HS-5 (cell line): ENCODE measurements at places on chromosomes 4 and X.

GRCh38 chrX:15471028-15471427, 22.1 kb downstream of the PIR start:
- peak; percentile 56 for DNase-seq

GRCh38 chr4:94409375-94409679, 42.4 kb upstream of the PDLIM5 start:
- DNase-seq: no peak

DNA sequence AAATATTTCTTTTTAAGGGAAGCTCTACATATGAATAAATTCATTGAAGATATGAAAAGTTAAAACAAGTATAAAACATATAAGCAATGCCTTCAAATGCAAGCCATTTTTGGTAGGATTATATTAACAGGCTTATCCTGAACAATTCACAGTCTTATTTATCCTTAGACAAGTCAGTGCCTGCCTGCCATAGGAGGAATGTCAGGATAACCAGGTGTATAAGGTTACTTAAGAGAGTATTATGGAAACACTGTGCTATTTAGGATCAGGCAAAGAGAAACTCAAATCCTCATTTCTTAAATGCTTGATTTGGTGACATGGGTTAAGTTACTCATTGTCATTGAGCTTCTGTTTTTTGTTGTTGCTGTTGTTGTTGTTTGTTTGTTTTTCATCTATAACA, 2029.9 kb upstream of the AGA start:
- no peak for DNase-seq

GRCh38 chr4:6365545-6366086, 96.0 kb downstream of the WFS1 start:
- no peak for DNase-seq

- DNase-seq: no peak
Observed at GRCh38 chr4:37705571-37705970, 19.4 kb upstream of the RELL1 start.

GRCh38 chr4:166802346-166802745, 431.9 kb downstream of the SPOCK3 start:
- no peak for DNase-seq

GRCh38 chrX:132704769-132705168, 215.9 kb upstream of the MBNL3 start:
- DNase-seq: no peak

- no peak for DNase-seq
Observed at GRCh38 chr4:76965866-76966579, 16.5 kb downstream of the SEPTIN11 start.

DNA sequence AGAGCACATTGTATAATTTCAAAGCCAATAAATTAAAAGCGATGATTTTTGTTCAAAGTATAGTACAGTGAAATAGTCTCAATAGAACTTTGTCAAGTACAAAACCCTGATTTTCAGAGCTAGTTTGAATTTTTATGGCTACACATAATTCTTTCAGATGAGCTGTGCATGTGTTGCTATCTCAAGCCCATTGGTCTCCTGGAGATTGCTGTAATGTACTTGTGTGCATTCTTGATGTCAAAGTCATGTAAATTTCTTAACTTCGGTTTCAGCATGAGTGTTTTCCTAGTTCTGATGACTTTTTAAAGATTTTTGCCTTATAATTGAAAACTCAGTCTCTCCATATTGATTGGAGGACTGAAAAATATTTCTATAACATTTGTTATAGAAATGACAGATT, 200.8 kb downstream of the CEP135 start:
- DNase-seq: peak; percentile 47

DNA sequence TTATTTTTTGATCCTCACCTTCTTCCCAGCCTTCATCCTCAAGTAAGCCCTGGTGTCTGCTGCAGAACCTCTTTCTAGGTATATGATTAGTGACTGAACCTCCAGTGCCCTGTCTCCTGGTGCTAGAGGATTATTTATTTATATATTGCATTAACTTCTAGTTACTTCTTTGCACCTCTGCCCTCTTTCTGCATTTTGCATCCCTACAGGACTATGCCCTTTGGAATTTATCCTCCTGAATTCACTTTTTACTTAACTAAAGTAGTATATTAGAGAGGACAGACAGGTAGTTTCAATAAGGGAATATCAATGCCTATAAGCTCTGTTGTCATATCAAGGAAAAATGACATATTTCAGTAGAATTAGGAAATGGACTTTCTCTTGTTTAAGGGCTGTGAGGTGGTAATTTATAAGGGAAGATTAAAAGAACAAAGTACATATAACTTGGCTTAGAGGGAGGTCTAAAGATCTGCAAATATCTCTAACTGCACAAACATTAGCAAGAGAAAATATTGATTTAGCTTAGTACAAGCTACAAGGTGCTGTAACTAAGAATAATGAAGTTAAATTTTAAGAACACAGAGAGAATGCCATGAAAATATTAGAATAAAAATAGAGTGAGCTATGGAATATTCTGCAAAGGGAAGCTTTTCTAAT, 181.7 kb downstream of the TEX13A start:
- DNase-seq: no peak

- DNase-seq: no peak
Observed at GRCh38 chr4:152585023-152585441, 49.1 kb upstream of the FBXW7 start.

DNA sequence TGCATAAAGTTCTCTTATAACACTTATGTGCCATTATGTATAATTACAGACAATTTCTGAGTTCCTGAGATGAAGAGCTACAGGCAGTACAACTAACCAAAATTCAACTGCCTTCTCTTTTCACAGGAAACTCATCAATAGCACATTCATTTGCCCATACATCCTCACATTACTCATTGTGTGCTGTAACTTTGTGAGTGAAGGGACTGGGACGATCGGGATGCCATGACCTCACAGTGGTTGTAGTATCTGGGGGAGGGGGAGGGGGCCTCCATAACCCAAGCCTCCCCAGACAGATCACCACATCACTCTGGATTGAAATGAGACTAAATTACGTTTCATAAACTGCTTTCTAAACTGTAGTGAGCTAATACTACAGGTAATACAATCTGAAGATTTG, 60.7 kb downstream of the ABCG2 start:
- peak; percentile 14 for DNase-seq

DNA sequence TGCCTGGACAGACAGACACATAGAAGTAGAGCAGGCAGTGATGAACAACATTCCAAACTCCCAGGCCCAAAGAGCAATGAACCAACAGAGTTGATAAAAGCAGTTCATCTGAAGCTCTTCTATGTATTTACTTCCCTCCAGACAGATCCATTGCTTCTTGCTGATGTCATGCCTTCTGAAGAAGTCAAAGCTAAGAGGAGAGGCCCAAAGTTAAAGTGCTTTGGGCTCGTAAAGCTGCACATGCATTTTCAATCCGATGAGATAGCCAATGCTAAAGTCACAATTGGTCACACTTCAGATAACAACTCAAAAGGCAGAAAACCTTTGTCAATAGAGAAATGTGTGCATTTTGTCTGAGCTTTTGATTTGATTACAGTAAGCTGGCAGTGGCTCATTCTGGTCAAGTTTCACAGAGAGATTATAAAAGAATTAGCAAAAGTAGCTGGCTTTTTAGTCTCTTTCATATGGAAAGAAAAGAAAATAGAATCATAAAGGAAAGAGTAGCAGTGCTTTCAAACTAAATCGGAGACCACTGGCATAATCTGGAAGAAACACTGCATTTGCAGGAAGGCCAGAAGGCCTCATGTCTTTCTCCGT, 82.0 kb downstream of the GPC4 start:
- no peak for DNase-seq

DNA sequence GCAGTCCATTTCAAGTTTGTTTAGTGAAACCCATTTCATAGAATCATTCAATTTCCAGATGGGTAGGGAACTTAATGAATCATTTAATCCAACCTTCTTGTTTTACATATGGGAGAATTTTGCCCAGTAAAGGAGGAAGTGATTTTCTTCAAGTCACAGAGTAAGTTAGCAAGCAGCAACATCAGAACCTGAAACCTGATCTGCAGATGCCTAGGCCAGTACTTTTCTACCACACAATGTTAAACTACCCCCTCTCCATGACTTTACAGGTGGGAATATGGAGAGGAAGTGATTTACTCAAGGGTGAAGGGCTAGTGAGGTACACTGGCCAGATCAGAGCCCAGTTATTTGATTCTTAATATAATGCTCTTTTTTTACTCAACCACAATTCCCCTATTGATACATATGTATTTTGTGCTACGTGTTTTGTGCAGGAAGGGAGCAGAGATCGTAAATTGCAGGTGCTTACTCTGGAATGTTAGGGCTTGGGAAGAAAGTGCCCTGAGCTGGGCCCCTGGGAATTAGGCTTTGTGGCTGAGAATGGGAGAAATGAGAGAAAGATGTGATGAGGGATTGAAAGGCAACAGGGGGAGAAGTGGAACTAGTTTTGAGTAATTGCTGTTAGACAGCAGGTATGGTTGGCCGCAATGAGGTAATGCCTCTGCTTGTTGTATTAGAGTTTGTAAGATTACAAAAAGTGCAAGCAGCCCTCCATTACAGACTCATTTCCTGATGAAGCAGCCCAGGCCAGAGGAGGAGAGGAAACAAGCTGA, 6.8 kb downstream of the LHFPL1 start:
- DNase-seq: no peak

DNA sequence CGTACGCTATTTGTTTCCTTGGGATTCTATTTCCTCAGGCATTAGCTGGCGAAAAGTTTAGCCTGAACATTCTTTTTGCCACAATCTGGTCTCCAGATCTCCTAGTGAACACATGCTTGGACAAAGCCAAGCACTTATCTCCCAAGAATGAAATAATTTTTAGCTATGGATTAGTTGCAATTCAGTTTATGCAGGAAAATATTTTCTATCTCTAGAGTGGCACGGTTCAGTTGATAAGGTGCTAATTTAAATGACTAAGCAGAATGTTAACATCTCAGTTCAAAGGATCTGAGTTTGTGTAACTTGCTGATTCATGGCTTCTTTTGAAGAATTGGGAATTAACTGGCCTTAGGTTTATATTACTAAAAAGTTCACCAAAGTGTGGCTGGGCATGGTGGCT, 58.1 kb upstream of the JADE1 start:
- DNase-seq: no peak

DNA sequence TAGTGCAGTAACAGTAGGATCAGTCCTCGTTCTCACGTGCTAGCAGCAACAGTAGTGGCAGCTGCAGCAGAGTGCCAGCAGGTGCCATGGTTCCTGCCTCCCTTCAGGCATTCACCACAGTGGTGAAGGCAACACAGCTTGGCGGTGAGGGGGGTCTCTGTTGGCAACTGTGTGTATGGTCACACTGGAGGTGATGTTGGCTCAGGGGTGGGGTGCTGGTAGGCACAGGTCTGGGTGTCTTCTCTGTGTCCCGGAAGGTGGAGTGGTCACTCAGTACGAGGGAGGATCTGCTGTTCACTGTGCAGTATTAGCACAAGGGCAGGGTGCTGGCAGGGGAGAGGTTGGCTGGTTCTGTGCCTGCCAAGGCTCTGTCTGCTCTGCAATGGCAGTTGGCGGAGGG, 671.8 kb downstream of the CCSER1 start:
- no peak for DNase-seq

DNA sequence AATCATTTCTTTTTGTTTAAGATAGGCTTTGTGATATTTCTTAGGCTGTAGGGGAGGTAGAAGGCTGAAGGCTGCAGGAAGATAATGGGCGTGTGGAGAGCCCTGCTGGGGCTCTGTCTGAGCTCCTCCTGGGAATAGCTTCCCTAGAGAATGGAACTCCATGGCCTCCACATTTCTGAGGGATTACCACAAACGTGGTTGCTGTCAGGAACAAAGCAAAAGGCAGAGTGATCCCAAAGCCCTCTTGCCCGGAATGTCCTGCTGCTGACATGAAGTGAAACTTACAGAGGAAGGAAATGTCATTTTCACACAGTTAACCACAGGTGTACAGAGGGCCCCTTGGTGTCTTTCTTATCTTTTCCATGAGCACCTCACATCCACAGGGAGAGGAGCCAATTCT, 89.3 kb downstream of the DDIT4L start:
- no peak for DNase-seq

DNA sequence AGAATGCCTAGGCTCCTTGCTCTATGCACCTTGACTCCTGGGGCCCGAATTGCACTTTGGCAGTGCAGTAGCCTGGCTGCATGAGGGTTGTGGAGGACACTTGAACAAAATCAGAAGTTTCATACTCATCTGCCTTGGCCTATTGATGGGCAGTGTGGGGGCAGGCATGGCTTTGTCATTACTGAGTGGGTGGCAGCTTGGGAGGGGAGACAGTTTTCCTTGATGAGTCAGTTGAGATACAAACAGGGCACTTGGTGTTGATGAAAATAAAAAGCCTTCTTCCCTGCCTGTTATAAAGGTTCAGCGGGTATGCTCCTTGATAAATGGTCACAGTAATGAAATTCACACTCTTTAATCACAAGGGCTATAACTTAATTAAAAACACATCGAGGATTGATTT, 126.8 kb upstream of the MAMLD1 start:
- DNase-seq: no peak

DNA sequence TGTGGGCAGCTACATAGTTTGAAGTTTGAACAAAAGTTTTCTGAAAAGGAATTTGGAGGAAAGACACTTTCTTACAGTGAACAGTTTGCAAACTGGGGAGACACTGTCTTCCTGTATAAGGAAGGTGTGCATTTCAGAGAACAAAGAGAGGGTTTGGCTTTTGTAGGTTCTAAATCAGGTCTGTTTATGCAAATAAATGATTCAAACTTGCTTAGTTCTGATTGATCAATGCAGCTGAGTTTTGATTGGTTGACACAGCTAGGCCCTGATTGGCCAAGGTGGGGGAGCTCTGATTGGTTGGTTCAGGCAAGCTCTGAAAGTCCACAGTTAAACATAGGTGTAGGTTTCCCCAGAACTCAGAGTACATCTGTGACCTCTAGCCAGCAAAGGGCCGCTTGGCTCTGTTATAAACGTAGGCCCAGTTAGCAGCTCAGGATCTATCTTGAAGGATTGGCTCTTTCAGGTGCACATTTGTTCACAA, 63.0 kb upstream of the ENPP6 start:
- DNase-seq: no peak

DNA sequence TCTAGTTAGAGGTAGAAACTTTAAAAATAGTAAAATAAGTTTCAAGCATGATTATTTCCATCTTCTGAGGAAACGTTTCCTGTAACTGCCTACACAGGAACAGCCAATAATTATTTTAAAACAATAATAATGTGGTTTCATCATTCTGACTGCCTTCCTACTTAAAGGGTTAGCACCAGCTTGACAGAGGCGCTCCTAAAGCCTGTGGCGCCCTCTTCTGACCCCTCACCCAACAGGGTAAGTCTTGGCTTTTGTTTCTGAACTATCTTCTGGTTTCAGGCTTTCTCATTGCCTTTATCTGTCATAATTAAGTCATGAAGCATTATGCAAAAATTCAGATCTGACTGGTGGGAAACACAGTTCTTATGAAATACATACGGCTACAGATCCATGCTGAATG, 96.7 kb downstream of the ITM2A start:
- no peak for DNase-seq

DNA sequence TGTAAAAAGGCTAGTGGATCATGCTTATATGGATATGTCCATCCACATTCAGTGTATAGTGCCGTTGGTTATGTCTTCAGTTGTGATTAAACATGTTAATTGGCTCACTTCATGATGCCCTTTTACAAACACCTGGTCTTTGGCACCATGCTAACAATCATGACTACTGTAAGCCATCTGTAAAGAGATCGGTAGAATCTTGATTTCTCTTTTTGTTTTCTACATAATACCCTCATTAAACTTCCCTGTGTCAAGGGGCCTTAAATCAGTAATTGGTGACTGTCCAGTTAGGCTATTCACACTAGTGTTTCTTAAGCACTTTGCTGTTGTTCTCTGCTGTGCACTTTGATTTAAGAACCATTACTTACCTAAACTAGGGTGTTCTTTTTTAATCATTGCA, 475.2 kb downstream of the RPA4 start:
- DNase-seq: no peak

GRCh38 chr4:4789462-4789861, 70.0 kb upstream of the MSX1 start:
- DNase-seq: no peak

- no peak for DNase-seq
Observed at GRCh38 chr4:21155367-21155766, 455.1 kb downstream of the PACRGL start.
